ENCODE measurements at places on chromosomes 5 and 9.

GRCh38 chr9:33346564-33346963, 55.8 kb downstream of the AQP7 start:
- DNase-seq, result no peak

- no peak for DNase-seq
Measured at GRCh38 chr5:50663636-50664035, 2.8 kb upstream of the PARP8 start.

DNA sequence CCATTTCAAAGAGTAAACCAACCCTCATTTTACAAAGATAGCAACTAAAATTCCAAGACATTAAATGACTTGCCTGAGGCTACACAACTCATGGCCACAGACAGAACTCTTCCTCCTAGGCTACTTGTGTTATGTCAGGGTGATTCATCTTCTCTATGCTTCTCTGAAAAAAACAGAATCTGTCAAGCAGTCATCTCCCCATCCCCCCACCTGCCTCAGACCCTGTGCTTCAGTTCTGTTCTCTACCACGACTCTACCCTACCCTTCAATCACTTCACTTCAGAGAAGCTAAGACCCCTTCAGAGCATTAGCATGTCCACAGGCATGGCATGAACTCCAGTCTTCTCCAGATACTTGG, 277.7 kb upstream of the PTGER4 start:
- peak; percentile 76 for DNase-seq

DNA sequence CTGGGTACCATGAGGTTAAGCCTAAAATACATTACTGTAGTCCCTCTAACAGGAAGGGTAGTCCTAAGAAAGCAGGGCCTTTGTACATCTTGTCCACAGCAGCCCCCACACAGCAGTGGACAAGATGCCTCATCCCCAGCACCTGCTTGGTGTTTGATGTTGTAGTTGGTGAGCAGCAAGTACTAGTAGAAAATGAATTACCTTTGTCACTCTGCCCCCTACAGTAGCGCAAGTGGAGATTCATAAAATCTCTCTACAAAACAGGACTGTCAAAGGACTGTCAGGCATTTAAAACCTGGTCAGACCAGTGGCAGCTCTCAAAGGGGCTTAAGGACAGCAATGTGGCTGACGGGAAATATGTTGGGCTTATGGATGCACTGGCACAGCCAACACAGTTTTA, 122.5 kb downstream of the TMEM174 start:
- no peak for DNase-seq

- peak; percentile 66 for DNase-seq
Measured at GRCh38 chr5:127313847-127314473, 23.4 kb downstream of the MEGF10 start.

GRCh38 chr5:50724-51499, 41.1 kb upstream of the PLEKHG4B start:
- DNase-seq, result no peak

- peak; percentile 16 for DNase-seq
Measured at GRCh38 chr5:150485693-150486401, 22.1 kb upstream of the NDST1 start.

- peak; percentile 14 for DNase-seq
Measured at GRCh38 chr9:74645007-74645639, 148.0 kb downstream of the RORB start.

- DNase-seq, result no peak
Measured at GRCh38 chr9:86636038-86636437, 281.8 kb upstream of the TUT7 start.

GRCh38 chr9:134642385-134643181, 980 bp downstream of the COL5A1 start:
- DNase-seq, result no peak

DNA sequence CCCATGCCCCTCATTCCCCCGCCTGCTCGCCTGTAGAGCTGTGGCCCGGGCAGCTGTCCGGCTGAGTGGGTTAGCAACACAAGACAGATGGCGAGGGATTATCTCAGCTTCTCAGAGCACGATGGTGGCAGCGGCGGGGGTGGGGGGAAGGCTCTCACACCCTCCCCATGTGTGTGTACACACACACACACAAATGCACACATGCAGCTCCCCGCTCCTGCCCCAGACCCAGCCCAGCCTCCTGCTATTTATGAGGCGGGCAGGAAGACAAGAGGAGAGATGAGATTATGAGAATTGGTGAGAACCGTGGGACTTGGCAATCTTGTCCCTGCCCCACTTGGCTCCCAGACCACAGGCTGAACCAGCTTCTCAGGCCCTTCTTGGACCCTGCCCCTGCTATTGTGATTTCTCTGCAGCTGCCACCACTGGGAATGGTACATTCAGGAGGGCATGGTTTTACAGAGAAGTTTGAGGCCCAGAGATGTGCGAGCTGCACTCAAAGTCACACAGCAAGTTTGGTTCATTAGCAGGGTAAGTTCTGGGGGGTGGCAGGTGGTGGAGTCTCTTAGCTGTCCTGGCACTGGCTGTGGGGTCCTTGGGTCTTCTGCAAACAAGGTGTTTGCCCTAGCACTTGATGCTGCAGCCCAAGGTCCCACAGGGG, 51.0 kb upstream of the PSD2 start:
- no peak for DNase-seq

DNA sequence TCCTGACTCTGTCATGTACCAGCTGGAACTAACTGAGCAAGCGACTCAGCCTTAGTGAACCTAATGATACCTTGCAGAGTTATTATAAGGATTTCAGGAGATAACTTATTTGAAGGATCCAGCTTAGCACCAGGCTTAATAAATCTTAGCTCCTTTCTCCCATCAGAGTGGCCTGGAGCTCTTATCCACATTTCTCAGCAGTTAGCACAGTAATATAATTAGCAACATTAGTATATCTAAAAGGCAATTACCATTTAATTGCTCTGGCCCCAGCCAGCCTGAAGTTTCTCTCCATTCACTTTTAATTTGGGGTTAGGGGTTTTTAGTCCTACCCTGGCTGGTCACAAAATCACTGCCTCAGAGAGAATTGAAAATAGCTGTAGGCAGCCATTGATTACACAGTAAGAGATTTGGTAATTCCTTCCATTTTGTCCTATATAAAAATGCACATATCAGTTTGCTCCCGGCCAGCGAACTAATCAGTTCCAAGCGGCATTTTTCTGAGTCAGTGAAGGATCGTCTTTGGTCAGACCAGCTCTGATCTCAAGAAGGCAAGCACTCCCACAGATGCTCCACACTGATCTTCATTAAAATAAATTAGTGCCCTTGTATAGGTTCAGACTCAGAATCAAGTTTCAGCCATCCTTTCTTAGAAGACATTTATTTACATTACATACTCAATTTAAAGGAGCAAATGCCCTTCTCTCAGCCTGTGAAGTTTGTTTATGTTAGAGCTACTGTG, 56.6 kb downstream of the SNCAIP start:
- DNase-seq, result no peak

- DNase-seq, result no peak
Measured at GRCh38 chr5:66702426-66702825, 106.2 kb downstream of the MAST4 start.

- DNase-seq, result no peak
Measured at GRCh38 chr9:2024888-2025782, 10.0 kb downstream of the SMARCA2 start.

GRCh38 chr5:21856987-21857386, 996.2 kb downstream of the CDH12 start:
- DNase-seq, result no peak

GRCh38 chr9:104885818-104886709, 41.9 kb downstream of the ABCA1 start:
- no peak for DNase-seq

DNA sequence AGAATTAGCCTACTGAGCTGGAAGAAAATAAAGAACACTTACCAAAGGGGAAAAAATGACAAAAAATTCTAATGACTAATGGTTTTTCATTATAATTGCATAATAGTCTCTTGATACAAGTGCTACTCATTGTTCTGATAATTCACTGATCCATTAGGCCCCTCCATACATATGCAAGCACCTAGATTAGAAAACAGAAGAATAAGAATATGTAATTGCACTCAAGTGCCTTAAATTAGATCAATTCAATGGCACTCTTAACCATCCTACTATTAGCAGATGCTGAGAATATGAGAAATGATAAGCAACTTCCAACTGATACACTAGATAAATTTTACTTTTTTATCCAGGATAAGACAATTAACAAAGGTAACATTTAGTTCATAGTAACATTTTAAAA, 440.9 kb upstream of the C9orf72 start:
- DNase-seq, result no peak

DNA sequence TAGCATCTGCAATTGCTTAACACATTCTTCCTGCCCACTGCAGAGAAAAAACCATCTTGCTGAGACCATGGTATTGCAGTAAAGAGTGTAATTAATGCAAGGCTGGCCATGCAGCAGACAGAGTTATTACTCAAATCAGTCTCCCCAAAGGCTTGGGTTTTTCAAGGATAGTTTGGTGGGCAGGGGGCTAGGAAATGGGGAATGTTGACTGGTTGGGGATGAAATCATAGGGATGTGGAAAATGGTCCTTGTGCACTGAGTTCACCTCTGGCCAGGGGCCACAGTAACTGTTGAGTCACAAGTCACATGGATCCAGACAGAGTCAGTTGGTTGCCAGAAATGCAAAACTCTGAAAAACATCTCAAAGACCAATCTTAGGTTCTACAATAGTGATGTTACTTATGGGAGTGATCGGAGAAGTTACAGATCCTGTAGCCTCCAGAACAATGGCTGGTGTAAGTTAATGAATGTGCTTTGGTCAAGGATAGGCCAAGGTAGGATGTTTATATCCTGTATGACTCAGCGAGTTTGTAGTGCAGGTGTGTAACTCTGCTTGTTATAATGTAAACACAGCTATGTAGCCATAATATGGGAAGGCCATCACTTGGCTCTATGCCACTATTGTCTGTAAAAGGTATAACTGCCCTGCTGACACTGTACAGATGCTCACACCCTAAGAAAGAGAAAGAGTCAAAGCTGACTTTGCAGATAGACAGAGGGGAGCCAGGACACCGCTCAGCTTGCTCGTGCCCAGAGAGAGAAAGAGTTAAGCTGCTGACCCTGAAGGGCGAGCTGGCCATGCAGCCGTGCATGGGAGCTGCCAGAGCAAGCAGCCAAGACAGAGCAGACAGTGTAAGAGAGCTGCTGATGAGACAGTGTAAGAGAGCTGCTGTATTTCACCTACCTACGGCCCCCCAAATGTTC, 27.2 kb downstream of the C9orf152 start:
- DNase-seq, result no peak

GRCh38 chr9:132075853-132076252, 3.8 kb downstream of the MED27 start:
- DNase-seq, result no peak

DNA sequence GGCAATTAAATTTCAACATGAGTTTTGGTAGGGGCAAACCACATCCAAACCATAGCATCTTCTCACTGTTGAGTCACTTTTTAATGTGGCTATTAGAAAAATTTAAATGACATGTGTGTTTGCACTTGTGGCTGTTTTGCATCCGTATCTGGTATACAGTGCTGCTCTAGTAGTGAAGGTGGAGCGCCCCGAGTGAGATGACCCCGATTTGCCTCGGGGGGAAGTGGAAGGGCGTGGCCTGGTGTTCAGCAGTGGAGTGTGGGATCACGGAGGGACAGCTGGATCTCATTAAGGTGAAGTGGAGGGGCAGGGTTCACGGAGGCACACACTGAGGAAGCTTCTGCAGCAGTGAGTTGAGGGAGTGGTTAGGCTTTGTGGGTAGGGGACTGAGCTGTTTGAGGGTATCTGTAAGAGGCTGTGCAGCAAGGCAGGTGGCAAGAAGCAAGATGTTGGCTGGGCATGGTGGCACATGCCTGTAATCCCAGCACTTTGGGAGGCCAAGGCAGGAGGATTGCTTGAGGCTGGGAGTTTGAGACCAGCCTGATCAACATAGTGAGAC, 6.2 kb upstream of the GMCL2 start:
- no peak for DNase-seq

GRCh38 chr5:5363045-5363444, 59.4 kb upstream of the ICE1 start:
- no peak for DNase-seq

DNA sequence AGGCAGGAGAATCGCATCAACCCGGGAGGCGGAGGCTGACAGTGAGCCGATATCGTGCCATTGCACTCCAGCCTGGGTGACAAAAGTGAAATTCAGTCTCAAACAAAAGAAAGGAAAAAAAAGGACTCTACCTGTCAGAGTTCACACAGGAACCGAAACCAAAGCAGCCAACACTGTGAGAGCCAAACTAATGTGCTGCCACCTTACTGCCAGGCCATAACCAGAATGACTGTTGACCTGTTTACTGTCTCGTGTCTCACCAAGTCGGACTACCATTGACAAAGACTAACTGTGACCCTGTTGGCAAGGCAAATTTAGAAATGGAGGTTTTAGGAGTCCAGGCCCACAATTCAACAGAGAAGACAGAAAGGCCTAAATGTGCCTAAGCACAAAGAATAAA, 112.4 kb downstream of the ANXA2R start:
- DNase-seq, result no peak

DNA sequence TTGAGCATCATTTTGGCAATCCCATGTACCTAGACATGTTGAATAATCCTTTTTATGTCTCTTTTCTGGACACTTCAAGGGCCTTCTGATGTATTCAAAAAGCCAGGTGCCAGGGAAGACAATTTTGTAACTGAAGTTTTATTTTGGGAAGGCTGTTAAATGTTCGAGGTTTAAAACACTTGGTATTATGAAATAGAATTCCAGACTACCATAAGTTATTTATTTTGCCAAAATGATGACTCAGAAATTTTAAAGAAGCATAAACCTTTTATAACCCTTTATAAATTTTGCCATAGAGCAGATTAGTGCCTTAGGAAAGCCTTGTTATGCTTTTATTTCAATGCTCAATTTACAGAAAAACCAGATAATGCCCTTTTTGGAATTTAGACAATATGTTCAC, 30.3 kb upstream of the UHRF2 start:
- DNase-seq, result no peak

DNA sequence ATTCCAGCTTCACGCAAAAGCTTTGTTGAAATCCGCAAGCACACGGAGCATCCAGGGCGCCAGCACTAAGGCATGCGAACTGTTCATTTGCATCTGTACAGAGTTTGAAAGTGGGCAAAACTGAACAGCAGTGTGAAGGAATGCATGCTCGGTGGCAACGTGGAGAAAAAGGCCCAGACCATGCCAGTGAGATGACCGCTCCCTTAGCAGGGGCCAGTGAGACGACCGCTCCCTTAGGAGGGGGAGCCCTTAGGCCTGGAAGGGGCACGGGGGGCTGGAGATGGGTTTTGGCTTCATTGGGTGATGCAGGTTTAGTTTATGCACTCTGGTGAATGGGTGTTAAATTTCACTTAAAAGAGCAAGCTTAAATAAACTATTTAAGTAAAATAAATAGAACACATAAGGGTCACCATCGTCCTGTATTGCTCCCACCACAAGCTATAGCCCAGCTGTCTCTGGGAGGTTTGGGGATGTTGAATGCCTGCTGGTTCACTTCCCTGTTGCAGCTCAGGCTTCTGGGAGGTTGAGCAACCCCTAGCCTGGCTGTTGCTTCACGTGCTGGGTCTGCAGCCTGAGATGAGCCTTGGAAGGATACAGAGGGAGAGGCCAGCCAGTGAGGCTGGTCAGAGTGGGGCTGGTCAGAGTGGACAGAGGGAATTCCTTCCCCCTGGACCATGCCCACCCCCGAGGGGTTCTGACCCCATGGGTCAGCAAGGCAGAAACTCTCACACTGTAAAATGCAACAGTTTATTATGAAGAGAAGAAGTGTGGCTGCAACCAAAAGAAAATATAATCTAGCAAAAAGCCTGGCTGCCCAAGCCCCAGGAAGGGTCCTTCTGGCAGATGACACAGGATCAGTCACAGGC, 4.6 kb upstream of the FCN1 start:
- no peak for DNase-seq

- no peak for DNase-seq
Measured at GRCh38 chr9:36938617-36939016, 95.5 kb downstream of the PAX5 start.

- DNase-seq, result no peak
Measured at GRCh38 chr5:34913072-34913471, 2.2 kb downstream of the RAD1 start.

All from activated CD4-positive, alpha-beta T cell treated with anti-CD3 and anti-CD28 coated beads, Interleukin-2, Interleukin-6, amounts not matched to agents 100 ng/mL and 50 ng/mL, durations not matched to agents 16 hours and 8 hours (primary cell).